ENCODE measurements at places on chromosomes 16 and 17. TPM values are rescaled to one million over a fixed set of nuclear protein-coding genes. Genes with fewer than 3 reads are reported as not detected.
A peak's percentile ranks its signal among the peaks of the same experiment; 100 is the strongest.

GRCh38 chr16:87554754-87555427, 47.4 kb upstream of the JPH3 start:
- no peak for DNase-seq

DNA sequence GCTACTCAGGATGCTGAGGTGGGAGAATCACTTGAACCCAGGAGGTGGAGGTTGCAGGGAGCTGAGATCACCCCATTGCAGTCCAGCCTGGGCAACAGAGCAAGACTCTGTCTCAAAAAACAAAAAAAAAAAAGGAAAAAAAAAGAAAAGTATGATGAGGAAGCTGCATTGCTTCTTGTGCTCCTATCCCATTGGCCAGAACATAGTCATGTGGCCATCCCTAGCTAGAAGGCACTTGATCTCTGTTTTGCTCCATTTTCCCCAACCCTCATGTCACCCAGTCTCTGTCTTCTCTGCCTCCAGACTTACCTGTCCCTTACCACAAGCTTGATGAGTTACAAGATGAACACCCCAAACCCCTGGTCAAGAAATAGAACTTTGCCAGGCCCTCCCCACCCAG, 112.7 kb upstream of the TMEM97 start:
- DNase-seq = no peak

GRCh38 chr16:714558-715476, at the start of gene METRN:
TSS of gene METRN (plus strand) at chr16:715118. CDS start at chr16:715290, 172 bp downstream.
- peak; percentile 78 for DNase-seq

DNA sequence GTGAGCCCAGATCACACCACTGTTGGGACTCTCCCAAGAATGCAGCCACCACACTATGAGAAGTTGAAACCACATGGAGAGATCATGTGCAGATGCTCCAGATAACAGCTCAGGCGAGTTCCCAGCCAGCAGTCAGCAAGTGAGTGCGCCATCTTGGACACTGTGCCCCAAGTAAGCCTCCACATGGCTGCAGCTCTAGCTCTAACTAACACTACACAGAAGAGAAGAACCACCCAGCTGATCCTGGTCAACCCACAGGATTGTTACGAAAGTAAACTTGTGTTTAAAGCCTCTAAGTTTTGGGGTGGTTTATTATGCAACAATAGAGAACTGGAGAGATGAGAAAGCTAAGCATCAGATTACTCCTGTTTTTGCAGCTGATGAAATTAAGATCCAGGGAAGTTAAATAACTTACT, 25.8 kb downstream of the SLC38A7 start:
- DNase-seq = peak; percentile 57

RNF112 gene
- total RNA-seq = 2.5 TPM

OSBPL7 gene
- total RNA-seq = 5.2 TPM

All from IMR-90 (cell line).